ENCODE measurements at places on chromosomes 7 and 10. TPM values are rescaled to one million over a fixed set of nuclear protein-coding genes. Genes with fewer than 3 reads are reported as not detected.

DNA sequence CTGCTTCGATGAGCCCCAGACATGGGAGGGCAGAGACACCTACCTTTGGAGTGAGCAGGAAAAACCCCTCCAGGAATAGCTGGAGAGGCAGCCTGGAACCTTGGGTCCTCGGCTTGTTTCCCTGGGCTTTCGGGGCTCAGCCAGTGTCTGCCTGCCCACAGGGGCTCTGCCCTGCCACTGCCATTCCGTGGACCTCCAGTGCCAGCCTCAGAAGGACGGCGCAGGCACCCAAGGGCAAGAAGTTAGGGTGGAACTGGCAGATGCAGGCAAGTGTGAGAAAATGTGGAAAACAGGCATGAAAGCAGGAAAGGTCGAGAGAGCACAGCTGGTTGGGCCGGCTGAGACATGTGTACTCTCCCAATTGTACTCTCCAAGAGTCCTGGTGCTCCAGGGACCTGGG is 281.5 kb downstream of the GRID1 start:
- no peak for DNase-seq

- DNase-seq: no peak
These were observed 81.9 kb upstream of the ZNF800 start for GRCh38 chr7:127474457-127474856.

DNA sequence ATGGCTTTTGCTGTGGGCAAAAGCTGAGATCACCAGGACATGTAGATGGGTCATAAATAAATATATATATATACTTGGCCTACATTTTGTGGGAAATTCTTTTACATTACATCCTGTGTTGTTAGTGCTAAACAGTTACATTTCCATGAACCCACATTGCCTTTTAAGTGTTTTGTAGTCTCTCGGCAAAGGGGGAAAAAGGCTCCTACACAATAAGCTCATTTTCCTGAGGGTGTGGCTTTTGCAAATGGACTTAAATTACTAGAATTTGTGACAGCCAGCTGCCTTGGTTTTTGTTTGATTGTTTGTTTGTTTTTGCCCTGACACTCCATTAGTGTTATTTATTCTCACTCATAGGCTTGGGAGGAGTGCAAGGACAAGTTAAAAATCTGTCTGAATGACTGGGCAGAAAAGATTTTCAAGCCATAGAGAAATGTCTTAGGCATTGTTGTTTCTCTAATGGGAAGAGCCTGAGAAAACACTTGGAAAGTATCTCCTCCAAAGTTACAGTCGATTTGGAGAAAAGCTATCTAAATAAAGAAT is 128.8 kb downstream of the DGKB start:
- no peak for DNase-seq

DNA sequence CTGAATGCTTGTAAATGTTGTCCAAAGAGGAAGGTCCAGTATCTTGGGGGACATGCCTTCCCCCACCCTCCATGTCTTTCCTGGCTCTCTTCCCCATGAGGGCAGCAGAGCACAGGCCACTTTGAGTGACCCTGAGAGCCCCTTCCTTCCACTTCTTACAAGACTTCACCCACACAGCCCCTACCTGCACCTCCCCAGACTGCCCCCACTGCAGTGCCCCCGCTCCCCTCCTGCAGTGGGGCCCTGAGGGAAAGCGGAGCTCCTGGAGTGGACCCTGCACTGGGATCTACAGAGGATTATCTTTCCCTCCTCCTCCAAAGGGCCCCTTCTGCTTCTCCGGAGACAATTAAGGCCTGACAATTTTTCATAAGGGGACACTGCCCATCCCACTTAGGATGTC is 326.8 kb downstream of the TCERG1L start:
- no peak for DNase-seq

DNA sequence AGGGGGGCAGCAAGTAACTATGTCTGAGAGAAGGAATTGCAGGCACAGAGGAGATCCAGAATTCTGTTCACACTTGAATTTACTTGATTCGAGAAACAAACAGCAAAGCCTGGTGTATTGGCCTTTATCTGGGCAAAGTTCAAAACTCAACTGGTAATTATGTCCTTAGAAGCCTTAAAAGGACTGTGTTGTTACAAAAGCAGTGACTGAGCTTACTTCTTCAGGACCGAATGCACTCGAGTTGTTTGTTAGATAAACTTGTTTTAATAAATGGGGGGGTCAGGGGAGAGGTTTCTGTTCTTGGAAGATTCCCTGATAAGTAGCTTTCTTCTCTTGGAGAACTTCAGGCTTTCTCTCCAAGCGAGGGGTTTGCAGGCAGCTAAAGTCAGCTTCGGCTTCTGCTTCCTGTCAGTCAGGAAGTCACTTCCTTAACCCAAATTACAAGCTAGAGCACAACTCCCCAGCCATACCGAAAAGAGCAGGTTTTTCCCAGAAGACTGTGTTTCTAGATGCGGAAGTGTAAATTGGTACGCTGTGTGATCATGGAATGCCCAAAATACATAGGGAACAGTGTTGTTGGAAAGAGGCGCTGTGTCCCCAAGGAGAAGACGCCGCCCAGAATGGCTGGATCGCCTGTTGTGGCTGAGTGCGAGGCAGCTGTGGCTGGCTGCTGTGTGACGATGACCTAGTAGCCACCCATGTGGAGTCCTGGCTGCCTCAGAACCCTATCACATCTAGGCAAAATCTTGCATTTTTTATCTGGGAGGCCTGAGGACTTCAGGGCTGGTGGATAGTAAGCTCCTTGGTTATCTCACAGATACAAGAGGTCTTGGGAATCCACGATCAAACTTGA is 110.4 kb downstream of the TCF7L2 start:
- peak; percentile 9 for DNase-seq

DNA sequence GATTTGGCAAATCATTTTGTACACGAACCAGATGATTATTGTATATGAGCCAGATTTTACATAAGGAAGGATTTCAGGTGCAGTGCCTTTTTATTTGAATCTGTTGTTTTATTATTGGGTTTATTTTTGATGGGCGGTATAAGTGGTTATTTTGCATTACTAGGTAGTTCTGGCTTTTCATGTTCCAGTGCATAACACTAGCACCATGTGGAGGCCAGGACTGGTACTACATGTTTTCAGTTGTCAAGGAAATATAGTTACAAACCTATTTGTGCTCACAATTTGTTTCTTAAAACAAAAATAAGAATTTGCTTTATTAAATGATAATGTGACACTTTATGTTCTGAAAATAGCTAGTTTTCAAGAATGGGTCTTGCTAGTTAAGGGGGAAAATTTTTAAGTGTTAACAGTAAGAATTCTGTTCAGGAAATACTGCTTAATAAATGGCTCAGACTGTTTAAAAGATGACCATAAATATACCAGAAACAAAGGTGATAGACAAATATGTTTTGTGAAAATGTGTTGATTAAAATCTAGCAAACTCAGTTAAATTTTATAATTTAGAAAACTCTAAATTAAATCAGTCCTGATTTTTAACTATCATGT is 7.1 kb upstream of the SEMA3E start:
- peak; percentile 11 for DNase-seq

DNA sequence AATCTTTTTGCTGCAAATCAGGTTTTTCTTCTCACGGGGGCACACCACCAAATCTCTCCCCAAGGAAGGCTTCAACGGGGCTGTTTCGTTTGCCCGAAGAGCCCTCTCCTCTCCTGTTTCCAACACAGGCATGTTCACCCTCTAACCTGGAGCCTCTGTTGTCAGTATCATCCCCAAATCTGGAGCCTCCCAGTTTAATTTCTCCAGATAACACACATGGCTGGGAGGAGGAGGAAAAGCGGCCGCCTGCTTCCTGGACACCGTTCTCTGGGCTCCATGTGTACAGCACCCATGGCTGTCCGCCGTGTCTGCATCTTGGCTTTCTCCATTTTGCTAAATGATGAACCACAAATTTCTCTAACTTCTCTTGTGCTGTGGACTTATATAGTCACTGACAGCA is 214.5 kb downstream of the DIP2C start:
- DNase-seq: no peak

DNA sequence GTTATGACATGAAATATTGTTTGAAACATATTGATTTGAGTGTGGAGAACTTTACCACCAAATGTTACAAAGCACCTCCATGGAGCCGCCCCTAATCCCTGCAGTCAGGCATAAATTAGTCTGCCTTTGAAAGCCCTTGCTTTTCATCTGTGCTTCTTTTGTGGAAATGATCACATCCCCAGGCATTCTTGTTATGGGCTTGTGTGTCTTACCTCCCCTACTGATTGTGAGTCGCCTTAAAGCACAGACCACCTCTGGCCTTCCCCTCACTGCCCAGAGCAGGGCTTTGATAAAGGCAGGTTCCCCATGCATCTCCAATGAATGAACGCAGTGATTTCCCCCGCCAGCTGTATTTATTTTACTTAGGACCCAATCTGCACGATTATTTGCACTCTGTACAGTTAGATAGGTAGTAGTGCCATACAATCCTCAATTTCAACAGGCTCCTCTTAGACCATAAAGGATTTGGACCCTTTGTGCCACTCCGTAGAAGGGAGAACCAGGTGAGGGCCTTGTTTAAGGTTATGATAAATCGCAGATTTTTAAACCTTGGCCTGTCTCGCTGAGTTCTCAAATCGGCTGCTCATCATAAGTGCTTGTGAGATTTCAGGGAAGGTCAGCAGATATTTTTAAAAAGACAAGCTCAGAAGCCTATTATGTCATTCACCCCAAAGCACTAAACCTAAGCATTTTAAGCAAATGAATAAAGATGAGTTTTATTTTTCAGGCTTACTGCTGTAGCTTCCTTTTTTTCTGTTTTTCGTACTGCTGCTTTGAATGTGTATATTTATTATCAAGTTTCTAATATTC is 107.8 kb downstream of the CUBN start:
- DNase-seq: no peak

DNA sequence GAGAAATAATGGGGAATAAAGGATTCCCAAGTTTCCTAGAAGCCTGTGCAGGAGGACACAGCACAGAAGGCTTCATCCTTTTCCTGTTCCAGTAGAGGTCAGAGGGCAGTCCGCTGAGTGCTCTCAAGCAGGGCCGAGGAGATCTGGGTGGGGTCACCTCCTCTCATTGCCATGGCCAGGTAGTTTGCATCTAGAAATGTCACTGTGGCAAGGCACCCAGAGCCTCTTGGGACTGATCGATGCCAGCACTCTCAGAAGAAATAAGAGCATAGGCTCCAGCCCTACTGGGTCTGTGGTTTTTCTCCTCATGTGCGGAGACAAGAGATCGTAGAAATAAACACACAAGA is 7.9 kb downstream of the NUB1 start:
- no peak for DNase-seq

DNA sequence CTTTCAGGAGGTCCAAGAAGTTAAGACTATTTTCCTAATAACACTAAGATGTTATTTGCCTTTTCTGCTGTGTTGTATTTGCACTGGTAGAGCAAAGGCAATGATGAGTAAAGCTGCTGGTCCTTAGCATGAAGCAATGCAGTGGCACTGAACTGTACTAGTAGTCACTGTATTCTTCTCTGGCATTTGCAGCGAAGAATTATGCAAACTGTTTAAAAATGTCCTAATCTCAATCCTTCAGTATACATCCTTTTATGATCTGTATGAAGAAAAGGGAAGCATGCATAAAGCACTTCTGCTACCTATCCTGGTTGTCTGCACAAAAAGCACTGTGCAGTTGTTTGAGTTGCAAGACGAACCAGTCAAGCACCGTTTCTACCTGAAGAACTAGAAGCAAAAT is 20.4 kb downstream of the IGF2BP3 start:
- no peak for DNase-seq

DNA sequence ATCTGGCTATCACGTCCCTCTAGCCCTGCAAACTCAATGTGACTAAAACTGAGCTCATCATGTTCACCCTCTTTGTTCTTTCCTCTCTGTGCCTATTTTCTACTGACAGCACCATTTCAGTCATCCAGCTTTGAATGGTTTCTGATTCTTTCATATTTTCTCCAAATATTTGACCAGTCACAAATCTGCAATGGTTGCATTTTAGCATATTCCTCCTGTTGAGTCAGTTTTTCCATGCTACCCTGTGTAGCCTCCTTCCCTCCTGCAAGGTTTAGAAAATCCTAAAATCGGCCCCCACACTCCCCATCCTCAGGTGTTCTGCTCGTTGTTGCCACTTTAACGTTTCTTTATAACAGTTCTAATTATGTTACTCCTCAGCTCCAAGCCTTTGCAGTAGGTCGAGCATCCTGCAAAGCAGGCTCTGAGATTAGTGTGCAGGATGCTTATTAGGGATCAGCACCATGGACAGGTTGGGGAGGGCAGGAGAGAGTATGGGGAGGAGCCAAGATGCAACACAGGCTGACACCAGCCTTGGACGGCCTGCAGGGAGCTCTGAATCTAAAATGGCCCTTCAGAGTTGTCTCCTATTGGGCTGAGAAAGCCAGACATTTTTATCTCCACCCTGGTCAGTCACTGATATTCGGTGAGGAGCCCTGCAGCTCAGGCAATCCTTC is 531.0 kb upstream of the COBL start:
- no peak for DNase-seq

DNA sequence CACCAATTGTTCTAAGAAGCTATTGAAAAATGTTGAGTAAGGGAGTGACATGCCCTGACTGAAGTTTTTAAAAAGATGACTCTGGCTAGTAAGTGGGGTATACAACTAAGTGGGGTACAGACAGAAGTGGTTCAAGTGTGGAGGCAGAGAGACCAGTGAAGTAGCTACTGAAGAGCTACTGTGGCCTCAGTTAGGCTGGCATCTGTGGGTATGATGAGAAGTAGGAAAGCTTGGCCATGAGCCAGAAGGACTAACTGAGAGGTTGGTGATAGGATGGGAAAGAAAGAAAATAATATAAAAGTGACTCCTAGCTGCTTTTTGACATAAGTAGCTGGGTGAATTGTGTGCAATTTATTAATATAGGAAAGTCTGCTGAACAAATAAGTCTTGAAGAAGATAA is 176.6 kb downstream of the SEMA3D start:
- no peak for DNase-seq

DNA sequence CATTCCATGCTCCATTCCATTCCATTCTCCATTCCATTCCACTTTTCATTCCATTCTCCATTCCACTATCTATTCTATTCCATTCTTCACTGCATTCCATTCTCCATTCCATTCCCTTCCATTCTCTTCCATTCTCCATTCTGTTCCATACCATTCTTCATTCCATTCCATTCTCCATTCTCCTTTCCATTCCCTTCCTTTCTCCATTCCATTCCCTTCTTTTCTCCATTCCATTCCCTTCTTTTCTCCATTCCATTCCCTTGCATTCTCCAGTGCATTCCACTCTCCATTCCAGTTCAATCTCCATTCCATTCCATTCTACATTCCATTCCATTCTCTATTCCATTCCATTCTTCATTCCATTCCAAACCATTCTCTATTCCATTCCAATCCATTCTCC is 80.3 kb downstream of the NSUN6 start:
- DNase-seq: no peak

GRCh38 chr7:92880212-92881090 is 44.1 kb upstream of the CDK6 start:
- DNase-seq: peak; percentile 26

OPTN gene
- 67.8 TPM for total RNA-seq

ZP3 gene
- total RNA-seq: 7.9 TPM

URGCP gene
- total RNA-seq: 22.2 TPM

PAPSS2 gene
- total RNA-seq: 0.30 TPM

Measured in activated CD4-positive, alpha-beta T cell treated with anti-CD3 and anti-CD28 coated beads for 36 hours (primary cell).